ENCODE measurements at places on chromosomes 5 and 9. TPM values are rescaled to one million over a fixed set of nuclear protein-coding genes. Genes with fewer than 3 reads are reported as not detected.
A peak's percentile ranks its signal among the peaks of the same experiment; 100 is the strongest.

GRCh38 chr9:98575379-98576346, 133.1 kb downstream of the GABBR2 start:
- DNase-seq, result no peak

DNA sequence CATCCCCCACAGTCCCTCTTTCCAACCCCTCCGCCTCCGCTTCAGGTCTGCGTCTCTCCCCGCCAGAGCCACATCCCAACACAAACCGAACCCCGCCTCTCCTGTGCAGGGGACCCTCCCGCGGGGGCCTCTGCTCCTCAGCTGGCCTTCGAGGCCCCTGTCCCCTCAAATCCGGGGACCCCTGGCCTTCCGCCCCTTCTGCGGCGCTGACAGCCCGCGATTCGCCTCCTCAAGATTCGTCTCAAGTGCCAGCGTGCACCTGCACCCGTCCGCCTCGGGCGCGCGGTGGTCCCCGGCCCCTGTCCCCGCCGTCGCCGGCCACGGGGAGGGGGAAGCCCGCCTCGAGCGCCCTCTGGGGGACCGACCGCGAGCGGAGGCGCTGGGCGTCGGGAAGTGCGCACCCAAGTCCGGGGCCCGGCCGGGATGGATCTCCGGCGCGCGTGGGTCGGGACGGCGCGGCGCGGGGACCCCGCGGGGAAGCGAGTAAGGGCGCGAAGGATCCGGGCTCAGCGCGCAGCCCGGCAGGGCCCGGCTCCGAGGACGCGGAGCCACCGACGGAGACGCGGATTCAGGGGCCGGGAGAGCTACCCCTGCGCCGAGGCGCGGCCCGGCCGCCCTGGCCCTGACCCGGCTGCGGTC, 623 bp downstream of the FLT4 start:
- DNase-seq, result no peak

GRCh38 chr5:6273090-6273735, 105.1 kb downstream of the MED10 start:
- DNase-seq, result no peak

Gene CCNI2
- 1.5 TPM for total RNA-seq

Gene TUBB4B
- total RNA-seq, result 62.8 TPM

GRCh38 chr9:124770359-124771020, 621 bp downstream of the NR6A1 start:
- DNase-seq, result no peak

Gene CEP72
- total RNA-seq, result 7.1 TPM

DNA sequence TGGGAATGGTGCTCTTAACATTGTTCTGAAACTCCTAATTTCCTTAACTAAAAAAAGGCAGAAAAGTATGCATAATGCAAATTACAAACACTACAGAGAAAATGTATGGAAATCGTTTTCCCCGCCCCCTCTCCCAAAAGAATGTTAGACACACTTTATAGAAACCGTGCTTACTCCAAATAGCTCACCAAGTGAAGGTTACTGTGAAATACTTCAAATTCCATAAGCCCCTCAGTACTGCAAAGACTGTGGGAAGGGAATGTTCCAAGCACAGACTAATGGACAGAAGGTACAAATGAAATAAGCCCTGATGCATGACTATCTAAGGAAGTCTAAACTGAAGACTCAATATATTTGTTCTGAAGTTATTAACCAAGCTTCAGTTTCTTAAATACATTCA, 12.5 kb downstream of the MAPKAP1 start:
- no peak for DNase-seq

DNA sequence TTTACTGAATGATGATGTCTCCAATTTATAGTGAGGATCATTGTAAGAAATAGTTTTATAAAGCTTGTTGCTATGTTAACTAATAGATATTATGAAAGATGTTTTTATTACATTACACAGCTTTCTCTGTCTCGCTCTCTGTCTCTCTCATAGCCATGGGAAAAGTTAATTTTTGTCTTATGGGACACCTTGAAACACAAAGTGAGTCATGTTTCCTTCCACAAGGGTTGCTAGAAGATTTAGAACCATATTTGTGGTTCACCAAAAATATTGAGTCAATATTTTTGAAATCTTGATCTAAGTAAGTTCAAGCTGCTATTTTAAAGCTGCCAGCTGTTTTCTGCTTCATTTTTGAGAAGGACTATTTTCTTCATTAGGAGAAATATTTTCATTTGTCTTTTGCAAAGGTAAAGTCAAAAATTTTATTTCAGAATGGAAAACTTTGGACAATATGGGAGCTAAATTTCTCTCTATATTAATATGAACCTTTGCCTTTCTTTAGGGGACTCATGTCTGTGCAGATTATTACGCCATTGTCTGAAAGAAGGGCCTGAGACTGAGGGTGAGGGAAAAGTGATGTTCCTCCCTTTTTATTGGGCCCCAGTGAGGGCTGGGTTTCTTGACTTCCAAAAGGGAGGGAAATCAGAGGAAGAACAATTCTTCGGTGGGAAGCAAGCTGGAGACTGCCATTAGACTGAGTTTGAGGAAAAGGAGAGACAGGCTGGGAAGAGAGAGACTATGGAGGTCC, 87.9 kb upstream of the SLC24A2 start:
- DNase-seq, result no peak

GRCh38 chr5:141778206-141778605, 96.2 kb upstream of the ARAP3 start:
- DNase-seq, result peak; percentile 37

DNA sequence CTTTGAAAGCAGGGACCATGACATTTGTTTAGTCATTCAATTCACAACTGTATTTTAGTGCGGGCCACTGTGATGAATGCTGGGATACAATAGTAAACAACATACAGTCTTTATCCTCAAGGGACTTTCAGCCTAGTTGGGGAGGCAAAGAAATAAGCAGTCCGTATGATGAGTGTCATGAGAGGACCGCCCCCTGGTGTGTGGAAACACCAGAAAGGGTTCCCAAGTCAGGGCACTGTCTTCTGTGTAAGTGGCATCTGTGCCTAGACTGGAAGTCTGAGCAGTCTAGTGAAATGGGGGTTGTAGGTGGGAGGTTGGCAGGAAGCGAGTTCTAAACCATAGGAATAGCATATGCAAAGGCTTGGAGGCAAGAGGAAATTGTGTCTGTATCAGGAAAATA, 6.8 kb downstream of the C9orf43 start:
- DNase-seq, result no peak

DNA sequence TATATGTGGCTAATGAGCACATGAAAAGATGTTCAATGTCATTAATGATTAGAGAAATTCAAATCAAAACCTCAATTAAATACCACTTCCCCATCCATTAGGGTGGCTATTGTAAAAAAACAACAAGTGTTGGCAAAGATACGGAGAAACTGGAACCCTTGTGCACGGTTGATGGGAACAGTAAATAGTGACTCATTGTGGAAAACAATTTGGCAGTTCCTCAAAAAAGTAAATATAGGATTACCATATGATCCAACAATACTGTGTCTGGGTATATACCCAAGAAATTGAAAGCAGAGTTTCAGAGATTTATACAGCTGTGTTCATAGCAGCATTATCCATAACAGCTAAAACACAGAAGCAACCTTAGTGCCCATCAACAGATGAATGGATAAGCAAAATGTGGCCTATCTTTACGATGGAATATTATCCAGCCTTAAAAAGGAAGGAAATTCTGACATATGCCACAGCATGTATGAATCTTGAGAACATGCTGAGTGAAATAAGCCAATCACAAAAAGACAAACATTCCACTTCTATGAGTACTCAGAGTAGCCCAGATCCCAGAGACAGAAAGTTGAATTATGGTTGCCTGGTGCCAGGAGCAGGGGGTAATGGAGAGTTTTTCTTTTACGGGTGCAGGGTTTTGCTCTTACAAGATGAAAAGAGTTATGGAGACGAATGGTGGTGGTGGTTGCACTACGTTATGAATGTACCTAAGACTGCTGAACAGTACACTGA, 41.4 kb upstream of the LRRC14B start:
- no peak for DNase-seq

Gene SH3TC2
- 2.6 TPM for total RNA-seq

Gene DOK3
- 6.4 TPM for total RNA-seq

DNA sequence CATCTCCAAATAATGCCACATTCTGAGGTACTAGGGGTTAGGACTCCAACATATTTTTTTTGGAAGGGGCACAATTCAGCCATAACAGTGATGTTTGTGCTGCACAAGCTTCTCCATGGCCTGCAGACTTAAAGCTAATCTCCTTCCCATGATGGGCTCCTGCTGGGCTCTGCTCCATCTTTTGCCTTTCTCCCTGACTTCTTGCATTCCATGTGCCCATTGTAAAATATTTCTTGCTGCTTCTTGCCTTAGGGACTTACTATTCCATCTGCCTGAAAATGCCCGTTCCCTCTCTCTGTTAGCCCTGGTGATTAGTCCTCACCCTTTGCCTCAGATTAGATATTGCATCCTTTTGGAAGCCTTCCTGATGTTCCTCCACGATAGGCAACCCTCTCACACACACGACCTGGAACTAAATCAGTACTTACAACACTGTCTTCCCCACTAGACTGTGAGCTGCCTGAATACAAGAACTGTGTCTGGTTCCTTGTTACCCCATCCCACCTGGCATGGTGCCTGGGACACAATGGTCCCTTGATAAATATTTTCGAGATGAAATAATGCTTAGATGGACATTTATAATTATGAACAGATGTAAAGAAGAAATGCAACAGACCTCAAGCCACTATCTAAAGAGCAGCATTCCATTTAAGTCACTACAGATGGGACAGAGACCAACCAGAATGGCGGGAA, 33.5 kb downstream of the OR1J1 start:
- DNase-seq, result no peak

GRCh38 chr5:180253036-180253824, 38.7 kb downstream of the MAPK9 start:
- DNase-seq, result no peak

DNA sequence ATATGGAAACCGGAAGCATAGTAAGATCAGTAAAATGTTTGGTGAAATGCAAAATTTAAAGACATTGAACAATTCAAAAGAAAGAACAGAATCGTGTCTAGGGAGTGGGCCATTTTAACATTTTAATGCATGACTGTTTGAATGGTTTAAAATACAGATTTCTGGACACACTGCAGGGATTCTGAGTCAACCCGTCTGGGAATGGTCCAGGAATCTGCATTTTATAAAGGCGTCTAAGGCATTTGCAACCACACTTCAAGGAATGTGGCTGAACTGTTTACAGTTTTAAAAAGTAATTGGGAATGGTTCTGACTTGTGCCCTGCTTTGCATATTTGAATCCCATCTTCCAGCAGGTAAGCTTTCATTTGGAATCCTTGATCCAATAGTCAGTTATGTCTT, 811.7 kb upstream of the WWC1 start:
- no peak for DNase-seq

GRCh38 chr5:96331681-96332361, 101.2 kb downstream of the PCSK1 start:
- DNase-seq, result no peak

Gene SEC61B
- total RNA-seq, result 30.0 TPM

DNA sequence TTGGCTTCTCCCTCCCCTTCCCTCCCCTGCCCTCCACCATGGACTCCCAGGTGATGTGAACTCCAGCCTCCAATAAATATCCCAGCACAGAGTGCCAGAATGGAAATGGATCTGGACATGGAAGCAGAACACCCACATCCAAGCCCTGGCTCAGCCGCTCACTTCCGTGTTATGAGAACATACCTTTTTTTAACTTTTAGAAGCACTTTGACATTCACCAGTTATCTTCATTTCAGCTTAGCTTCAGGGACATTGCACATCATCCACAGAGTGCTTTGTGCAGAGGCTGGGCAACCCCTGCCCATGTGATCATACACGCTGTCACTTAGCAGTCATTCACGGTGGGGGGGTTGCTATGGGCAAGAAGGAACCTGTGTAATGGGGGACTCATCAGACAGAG, 9.1 kb downstream of the AFAP1L1 start:
- DNase-seq, result no peak

GRCh38 chr5:80168388-80169028, 87.3 kb downstream of the SERINC5 start:
- DNase-seq, result no peak

GRCh38 chr5:108900668-108901067, 153.0 kb downstream of the FER start:
- no peak for DNase-seq

GRCh38 chr9:109320331-109320741, 523 bp downstream of the EPB41L4B start:
- DNase-seq, result peak; percentile 26

Gene SYK
- 1.5 TPM for total RNA-seq

DNA sequence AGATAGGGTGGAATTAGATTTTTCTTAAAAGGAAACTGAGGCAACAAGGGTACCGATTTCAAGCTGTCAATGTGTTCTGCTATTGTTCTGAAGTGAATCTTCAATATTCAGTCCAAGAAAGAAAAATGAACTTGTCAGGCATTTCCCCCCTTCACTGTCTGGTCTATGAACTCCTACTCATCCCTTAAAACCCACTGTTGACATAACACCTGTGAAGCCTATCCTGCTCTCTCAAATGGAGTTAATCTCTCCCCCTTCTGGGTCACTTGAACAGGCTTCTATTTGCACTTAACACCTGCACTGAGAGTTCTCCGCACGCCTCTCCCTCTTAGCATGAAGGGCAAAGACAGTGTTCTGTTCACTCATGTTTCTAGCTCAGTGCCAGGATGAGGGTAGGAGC, 144.3 kb downstream of the CRB2 start:
- no peak for DNase-seq

Gene SLC46A2
- total RNA-seq, result 0.73 TPM

GRCh38 chr5:139392678-139393496, 2.0 kb downstream of the PROB1 start:
- peak; percentile 25 for DNase-seq

- peak; percentile 61 for DNase-seq
Observed at GRCh38 chr9:129253803-129254381, 75.8 kb upstream of the IER5L start.

DNA sequence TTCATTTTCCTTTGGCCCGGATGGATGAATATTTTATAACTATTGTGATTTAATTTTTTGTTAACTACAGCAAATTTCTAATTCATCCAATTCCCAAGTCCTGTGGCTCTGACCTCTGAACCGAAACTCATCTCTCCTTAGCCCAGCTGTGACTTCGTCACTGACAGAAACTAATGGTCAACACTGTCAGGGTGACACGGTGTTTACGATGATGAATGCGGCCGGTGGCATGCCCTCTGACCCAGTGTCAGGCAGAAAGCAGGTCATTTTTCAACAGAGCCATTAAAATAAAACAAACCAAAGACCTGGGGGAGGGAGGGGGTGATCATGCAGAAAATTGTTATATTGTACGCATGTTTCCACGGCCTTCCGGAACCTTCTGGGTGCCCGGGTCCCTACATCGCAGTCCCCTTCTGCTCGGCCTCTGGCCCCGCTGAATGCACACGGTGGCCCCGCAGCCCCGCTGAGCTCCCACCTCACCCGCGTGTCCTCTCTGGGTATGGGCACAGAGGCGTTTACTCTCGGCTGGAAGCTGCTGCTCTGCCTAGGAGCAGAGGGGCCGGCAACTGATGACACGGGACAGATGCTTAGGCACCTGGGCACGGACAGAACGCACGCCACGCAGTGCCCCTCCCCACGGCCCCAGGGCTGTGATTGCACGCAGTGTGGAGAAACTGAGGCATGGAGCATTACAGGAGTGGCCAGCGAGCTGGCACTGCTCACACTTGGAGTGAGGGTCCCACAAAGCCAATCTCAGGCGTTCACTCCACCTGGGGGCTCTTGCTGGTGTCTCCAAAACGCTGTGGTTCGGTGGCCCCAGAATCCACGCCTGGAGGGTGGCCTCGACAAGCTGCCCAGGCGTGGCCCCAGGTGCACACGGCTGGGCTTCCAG, 8.1 kb downstream of the CCDC187 start:
- DNase-seq, result no peak

GRCh38 chr5:157494178-157494832, 34.3 kb downstream of the NIPAL4 start:
- no peak for DNase-seq

Measured in cerebellum (tissue), 4 donors.